Left lobe of liver (tissue), 2 donors: ENCODE measurements at places on chromosomes 4 and X.

DNA sequence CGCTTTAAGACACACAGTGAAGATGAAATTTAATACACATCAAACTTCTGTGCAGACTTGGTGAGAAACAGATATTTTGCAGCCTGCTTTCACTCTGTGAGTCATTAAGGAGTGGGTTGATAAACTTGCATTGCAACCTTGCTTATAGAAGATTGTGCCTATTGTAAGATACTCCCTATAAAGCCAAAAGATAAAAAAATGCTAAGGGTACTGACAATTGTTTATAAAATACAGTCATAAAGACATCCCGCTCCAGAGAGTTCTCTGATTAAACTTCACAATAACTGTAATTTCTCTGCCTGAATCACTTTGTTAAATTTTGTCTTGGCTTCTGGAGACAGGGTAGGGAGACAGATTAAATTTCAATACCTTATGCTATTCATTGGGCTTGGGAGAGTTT, 49.1 kb downstream of the GALNT7 start:
- no peak for DNase-seq

DNA sequence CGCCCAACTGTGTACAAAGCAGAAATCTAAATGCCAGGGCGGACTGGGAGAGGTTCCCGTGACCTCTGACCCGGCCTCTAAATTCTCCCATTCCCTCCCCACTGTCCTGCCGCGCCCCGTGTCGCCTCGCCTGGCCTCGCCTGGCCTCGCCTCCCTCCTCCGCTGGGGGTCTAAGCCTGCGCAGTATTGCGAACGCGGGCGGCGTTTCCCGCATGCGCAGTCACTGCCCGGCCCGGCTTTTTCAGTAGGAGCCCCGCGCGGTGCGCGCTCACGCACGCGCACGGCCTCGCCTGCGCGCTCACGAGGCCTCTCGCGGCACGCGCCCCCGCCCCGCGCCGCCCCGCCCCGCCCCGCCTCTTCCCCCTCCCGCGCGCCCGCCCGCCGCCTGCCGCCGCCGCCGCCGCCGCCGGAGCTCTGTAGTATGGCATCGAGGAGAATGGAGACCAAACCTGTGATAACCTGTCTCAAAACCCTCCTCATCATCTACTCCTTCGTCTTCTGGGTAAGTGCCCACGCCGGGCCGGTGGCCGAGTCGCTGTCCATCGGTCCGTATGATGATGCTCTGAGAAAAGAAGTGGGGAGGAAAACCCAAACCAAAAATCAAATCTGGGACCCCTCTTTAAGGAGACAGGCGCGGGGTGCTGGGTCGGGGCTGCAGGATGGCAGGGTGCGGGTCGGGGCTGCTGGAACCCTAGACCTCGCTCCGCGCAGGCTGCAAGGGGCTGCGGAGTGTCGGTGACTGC, at the start of gene TSPAN7:
Gene TSPAN7 (plus strand): TSS at position 417 of the 743 bp plus-strand sequence. CDS start 5 bp downstream, at position 422.
- peak; percentile 86 for DNase-seq

- DNase-seq = no peak
Measured at GRCh38 chr4:26197018-26197779, 123.6 kb upstream of the RBPJ start.

GRCh38 chr4:105994061-105994460, 98.8 kb downstream of the NPNT start:
- DNase-seq = no peak

DNA sequence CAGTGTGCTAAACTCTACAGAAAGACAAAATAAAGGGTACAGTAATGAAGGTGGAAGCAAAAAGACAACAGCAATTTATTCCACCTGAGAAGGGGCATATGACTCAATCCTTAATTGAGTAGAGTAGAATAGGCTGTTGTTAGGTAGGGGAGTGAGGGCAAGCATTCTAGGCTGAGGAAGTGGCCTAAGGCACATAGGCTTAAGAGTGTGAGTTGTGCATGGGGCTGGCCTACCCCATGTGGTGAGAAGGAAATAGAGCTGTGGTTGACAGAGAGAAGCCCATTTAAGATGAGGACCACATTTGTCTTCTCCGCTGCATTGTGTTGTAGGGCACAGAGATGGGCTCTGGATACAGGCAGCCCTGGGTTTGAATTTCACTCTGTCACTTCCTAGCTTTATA, 3.4 kb upstream of the ZCCHC18 start:
- DNase-seq = no peak

DNA sequence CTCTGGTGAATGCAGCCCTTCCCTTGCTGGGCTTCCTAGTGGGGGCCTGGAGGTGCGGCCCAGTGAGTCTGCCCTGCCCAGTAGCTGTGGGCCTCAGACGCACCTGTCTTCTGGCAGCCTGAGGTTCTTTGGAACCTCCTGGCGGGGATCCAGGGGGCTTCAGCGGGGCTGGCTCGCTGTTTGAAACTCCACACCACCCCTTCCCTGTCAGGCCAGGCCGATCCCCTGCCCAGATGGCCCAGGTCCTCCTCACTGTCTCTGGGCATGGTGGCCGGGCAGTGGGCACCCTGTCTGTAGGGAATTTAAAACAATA, 10.7 kb upstream of the NKX1-1 start:
- DNase-seq = no peak

DNA sequence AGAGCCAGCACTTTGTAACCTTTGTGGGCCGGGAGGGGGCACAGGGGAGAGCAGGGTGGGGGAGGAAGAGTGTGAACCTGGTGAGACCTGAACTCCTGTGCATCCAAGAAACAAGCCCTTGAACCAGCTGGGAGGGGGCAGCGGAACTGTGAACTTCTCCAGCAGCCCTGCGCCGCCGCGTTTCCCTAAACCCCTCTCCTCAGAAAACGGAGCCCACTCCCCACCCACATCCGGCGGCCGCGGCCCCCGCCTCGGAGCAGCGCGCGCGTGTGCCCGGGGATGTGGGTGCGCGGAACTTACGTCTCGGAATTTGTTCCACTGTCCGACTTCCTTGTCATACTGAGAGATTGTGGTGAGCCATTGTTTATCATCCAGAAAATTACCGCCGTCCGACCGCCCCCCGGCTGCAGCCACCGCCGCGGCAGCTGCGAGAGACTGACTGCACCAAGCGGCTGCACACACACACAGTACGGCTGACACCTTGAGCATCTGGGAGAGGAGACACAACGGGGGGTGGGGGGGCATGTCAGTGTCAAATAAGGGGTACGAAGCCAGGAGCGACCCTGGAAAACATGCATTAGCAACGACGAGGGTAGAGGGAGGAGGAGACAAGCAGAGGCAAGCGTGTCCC, 494 bp downstream of the SPOCK3 start:
- DNase-seq = no peak

- DNase-seq = no peak
Measured at GRCh38 chrX:141220342-141221008, 21.8 kb downstream of the SPANXC start.

DNA sequence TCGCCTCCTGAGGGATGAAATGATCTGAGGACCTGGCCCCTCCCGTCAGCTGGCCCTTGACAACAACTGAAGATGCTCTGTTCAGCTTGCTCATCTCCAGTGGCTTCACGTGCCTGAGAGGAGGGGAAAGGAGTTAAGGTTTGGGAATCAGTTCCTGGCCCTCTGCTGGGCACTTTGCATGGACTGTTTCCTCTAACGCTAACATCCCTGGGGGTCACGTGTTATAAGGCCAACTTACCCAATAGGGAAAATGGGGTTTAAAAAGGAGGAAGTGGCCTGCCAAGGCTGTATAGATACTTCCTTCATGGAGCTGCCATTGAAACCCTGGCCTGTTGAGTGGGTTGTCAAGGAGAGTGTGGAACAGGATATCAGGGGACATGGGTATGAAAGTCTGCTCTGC, 65.6 kb downstream of the OR13H1 start:
- DNase-seq = no peak

GRCh38 chr4:148982200-148982599, 540.0 kb upstream of the NR3C2 start:
- DNase-seq = no peak

- DNase-seq = no peak
Measured at GRCh38 chr4:19402581-19403065, 849.1 kb upstream of the SLIT2 start.

DNA sequence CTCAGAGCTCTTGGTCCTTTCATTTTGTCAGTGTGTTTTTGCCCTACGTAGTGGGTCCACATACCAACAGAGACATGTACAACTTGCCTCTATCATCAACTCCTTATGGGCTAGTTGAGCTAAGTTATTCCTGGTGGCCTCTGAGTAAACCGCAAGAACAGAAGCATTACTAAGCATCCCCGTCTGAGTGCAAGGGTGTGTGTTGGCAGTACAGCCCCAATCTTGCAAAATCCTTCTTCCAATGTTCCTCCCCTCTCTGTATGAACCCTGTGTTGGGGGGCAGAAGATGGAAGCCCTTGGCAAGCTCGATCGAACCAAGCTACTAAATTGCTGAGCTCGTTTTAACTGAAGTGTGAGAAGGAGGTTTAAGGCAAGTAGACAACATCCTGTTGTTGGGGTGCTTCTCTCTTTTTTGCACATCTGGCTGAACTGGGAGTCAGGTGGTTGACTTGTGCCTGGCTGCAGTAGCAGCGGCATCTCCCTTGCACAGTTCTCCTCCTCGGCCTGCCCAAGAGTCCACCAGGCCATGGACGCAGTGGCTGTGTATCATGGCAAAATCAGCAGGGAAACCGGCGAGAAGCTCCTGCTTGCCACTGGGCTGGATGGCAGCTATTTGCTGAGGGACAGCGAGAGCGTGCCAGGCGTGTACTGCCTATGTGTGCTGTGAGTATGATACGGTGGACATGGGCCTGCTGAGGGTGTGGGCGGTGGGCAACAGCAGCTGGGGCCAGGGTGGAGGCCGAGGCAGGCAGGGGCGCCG, at the start of gene SH2D1A:
Gene SH2D1A (plus strand): TSS at position 447 of the 760 bp plus-strand sequence. CDS start 80 bp downstream, at position 527.
- no peak for DNase-seq
